ENCODE measurements at places on chromosomes 7 and 10.

GRCh38 chr7:40839881-40840280 lies 705.1 kb downstream of the SUGCT start:
- no peak for DNase-seq

DNA sequence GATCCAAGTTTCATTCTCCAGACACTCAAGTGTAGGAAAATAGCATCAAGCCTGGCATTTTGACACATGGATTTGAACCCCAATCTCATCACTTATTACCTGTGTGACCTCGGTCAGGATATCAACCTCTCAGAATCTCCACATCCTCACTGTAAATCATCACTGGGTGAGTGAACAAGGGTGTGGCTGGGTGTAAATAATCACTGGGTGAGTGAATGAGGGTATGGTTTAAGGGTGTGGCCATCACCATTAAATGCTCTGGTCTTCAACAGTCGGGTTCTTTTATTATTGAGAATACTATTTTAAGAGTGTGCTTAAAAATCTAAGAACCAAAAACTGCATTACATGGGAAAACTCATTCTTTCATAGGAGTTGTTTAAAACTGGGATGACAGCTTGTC lies 200.1 kb downstream of the DOCK4 start:
- no peak for DNase-seq

DNA sequence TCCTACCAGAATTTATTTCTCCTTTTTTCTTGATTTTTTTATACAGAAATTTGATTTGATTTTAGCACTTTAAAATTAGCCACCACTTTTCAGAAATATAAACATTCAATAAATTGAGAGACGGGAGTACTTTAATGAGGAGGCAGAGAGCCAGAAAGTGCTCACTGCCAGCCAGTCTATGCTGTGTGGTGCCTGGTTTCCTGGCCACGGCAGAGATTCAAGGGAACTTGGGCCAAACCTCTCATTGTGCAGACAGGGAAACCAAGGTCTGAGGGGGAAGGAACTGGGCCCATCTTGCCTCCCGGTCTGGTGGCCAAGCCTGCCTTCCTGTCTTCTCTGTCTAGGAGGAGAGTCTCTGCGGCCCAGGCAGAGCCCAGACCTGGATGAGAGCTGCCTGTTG lies 25.9 kb downstream of the ADAMTS14 start:
- DNase-seq: no peak

GRCh38 chr10:76905251-76905650 lies 732.4 kb downstream of the KCNMA1 start:
- no peak for DNase-seq

GRCh38 chr7:50734246-50734645 lies 48.5 kb downstream of the GRB10 start:
- no peak for DNase-seq

DNA sequence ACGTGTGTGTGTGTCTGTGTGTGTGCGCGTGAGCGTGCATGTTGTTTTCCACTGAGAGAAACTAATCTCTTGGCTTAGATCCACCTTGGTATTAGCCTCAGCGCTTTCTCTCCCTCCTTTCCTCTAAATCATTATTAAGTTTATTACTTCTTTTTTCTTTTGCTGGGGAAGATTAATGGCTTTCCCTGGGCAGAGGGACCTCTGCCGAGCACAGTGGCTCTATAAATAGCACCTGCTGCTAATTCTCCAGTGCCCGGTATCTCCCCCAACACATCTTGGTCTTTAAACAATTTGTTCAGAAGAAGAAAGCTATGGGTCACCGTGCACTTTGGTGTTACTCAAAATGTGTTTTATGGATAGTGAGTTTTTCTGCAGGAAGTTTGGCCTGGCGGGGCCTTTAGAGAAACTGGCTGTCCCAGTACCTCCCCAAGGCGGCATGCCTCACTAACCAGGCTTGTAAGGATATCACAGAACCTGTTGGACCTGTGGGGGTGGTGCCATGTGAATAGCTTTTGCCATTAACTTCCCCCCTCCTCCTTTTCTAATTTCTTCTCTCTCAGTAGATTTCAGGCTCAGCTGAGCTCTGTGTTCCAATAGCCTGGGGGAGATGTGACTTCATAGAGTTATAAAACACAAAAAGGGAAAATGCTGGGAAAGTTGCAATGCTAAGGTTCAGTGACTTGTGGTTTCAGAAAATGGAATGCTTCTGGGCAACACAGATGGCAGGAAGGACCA lies 70.1 kb upstream of the RAB11FIP2 start:
- no peak for DNase-seq

GRCh38 chr7:138684340-138684739 lies 16.8 kb downstream of the SVOPL start:
- DNase-seq: no peak

Data from nucleus accumbens (tissue), 56 donors.